Effector memory CD4-positive, alpha-beta T cell (primary cell): ENCODE measurements at places on chromosomes 1 and 21.

- no peak for DNase-seq
- H3K36me3 ChIP-seq = no peaks in the 10 kb centered on the region
- no peak overlapping the region for H3K4me3 ChIP-seq
- H3K27me3 ChIP-seq = no peaks in the 10 kb centered on the region
- H3K4me1 ChIP-seq = no peaks in the 10 kb centered on the region
These were observed 15.5 kb downstream of the CD101 start for GRCh38 chr1:117017062-117017461.

DNA sequence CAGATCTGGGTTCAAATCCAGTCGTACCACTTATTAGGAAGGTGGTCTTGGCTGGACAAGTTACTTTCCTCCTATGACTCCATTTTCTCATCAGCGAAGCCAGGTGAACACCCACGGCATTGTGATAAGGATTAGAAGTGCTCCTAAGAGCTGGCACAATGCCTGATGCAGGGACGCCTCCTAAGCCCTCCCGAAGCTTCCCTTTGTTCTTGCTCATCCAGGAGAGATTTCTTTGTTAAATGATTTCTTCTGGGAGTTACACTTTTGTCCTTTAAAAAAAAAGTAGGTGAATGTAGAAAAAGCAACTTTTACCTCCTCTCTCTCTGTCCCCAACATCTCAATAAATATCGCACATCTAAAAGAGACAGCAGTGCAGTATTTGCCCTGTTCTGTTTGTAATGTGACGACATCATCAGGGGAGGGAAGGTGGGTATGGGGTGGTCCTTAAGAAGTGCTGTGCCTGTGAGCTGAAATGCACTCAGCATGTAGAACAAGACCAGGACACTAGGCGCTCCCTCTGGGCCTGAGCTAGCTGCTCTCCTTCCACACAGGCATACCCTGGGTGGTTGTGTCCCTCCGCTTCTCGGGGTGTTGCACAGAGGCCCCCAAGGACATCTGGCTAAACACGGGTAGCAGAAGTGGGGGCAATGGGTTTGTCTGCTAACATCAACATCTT lies 43.9 kb downstream of the SUSD4 start:
- no peak overlapping the region for H3K27ac ChIP-seq
- H3K4me1 ChIP-seq = no peaks in the 10 kb centered on the region
- no peak overlapping the region for H3K4me3 ChIP-seq
- H3K36me3 ChIP-seq = no peaks in the 10 kb centered on the region

DNA sequence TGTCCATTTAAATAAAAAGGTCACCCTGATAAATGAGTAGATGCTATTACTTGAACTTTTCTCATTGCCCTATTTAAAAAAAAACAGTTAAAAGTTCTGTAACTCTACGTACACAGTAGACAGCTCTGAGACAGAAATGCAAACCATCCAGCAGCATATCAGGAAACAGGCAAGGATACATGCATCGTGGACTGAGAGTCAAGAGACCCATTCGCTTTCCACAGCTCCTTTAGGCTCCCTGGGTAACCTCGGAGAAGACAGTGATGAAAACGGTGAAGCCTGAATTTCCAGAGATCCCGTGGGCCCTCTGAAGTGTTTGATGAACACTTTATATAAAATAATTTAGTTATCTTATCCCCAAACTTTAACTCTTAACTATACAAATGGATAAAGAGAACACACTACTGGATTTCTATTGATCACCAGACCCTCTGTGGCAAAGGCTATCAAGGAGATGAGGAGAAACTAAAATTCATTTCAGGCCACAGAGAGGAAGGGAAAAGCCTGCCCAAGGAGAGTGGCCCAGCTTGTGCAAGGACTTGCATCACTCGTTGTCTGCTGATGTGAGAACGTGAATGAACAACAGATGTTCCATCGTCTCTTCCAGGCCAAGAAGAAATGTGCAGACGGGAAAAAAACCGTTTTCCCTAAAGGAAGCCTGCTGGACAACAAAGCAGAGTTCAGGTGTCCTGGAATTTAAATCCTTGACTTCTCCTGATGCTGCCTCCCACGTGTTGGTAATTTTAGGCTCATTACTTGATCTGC lies 131.0 kb downstream of the TGFBR3 start:
- H3K4me3 ChIP-seq = no peak overlapping the region
- no peak for DNase-seq
- H3K27ac ChIP-seq = no peak overlapping the region

DNA sequence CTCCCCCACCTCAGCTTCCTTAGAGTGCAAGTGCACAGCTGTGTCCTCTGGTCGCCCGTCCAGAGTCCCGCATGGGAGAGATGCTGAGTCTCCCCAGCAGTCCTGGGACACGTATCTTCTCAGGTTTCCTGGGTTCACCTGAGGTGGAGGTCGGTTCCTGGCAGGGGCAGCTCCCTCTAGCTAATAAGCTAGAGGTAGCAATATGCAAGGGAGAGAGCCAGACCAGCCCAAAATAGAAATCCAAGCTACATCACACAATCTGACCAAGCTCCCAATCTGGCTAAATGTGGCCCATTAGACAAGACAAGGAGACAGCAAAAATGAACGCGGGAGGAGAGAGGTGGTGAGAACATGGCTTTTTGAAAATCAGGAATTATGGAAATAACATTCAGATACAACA lies 30.9 kb upstream of the CADM3 start:
- no peak overlapping the region for H3K27ac ChIP-seq
- no peak for DNase-seq
- H3K4me1 ChIP-seq = no peaks in the 10 kb centered on the region
- peaks cover 6% of the 10 kb centered on the region for H3K27me3 ChIP-seq

- no peaks in the 10 kb centered on the region for H3K36me3 ChIP-seq
- H3K27me3 ChIP-seq = no peaks in the 10 kb centered on the region
- H3K4me1 ChIP-seq = peaks cover 9% of the 10 kb centered on the region
These were observed 71.6 kb downstream of the PLEKHA6 start for GRCh38 chr1:204288021-204288588.

- no peaks in the 10 kb centered on the region for H3K27me3 ChIP-seq
- no peaks in the 10 kb centered on the region for H3K36me3 ChIP-seq
- no peak for DNase-seq
- H3K4me1 ChIP-seq = peaks cover 21% of the 10 kb centered on the region
- no peak overlapping the region for H3K27ac ChIP-seq
These were observed 86.4 kb upstream of the LYST start for GRCh38 chr1:235952950-235953615.

DNA sequence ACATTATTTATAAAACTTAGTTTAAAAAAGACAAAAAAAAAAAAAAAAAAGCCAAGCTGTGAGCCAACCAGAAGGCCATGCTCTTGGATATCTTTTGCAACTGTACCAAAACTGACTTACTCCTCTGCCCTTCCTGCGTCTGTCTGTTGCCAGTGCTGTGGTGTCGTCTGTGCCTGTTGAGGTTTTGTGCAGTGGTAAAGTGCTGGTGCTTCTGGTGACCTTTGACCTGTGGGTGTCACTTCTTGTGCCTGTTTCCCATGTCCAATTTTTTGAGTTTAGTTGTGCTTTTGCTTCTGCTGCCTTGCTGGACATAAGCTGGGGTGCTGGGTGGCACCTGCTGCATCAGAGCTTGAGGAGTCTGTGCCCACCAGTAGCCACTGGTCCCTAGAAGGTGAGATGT lies 41.4 kb downstream of the RNF187 start:
- no peak overlapping the region for H3K4me3 ChIP-seq
- no peak overlapping the region for H3K27ac ChIP-seq
- no peak for DNase-seq
- peaks cover 19% of the 10 kb centered on the region for H3K27me3 ChIP-seq

GRCh38 chr1:193730017-193730416 lies 543.6 kb upstream of the B3GALT2 start:
- no peaks in the 10 kb centered on the region for H3K36me3 ChIP-seq
- H3K4me3 ChIP-seq = no peak overlapping the region
- no peak for DNase-seq
- no peaks in the 10 kb centered on the region for H3K4me1 ChIP-seq
- H3K27me3 ChIP-seq = no peaks in the 10 kb centered on the region
